ENCODE measurements at places on chromosomes 5 and 9.

DNA sequence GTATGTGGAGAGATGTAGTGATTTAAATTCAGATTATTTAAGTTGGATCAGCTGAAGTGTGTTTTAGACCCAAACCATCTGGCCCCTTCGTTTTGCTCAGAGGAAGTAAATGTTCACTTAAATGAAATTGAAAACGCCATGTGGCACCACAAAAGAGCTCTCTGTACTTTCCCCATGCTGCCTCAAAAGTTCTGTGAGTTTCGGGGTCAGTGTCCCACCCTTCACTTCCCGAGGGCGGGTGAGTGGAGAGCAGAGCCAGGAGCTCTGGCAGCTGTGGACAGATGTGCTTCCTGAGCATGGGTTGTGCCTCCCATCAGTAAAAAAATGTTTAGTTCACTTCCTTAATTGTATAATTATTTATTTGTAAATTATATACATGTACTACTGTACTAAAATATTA lies 48.4 kb downstream of the PSD2 start:
- no peak for DNase-seq

GRCh38 chr5:37435261-37435660 lies 56.1 kb downstream of the WDR70 start:
- no peak for DNase-seq

- DNase-seq, result no peak
Measured at GRCh38 chr5:14250084-14250695, 107.0 kb downstream of the TRIO start.

- DNase-seq, result peak; percentile 25
Measured at GRCh38 chr9:86098824-86099700, at the start of gene GOLM1. TSS of gene GOLM1 (minus strand) at chr9:86099558. CDS start at chr9:86079320, 20,238 bp downstream.

DNA sequence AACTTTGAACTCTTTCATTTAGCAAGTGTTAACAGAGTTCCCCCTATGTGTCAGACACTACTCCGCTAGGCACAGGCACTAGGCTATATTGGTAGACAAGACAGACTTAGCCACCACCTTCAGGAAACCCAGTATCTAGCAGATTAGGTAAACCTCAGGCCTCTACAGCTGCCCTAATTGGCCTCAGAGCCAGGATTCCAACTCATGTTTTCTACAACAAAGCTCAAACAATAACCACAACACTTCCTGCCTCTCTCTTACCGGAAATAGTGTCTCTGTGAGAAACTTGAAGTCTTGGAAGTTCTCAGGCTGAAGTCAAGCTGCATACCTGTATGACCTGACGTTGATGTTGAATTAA lies 116.6 kb upstream of the SLC44A1 start:
- no peak for DNase-seq

- DNase-seq, result no peak
Measured at GRCh38 chr5:150109921-150110320, 23.6 kb upstream of the CSF1R start.

DNA sequence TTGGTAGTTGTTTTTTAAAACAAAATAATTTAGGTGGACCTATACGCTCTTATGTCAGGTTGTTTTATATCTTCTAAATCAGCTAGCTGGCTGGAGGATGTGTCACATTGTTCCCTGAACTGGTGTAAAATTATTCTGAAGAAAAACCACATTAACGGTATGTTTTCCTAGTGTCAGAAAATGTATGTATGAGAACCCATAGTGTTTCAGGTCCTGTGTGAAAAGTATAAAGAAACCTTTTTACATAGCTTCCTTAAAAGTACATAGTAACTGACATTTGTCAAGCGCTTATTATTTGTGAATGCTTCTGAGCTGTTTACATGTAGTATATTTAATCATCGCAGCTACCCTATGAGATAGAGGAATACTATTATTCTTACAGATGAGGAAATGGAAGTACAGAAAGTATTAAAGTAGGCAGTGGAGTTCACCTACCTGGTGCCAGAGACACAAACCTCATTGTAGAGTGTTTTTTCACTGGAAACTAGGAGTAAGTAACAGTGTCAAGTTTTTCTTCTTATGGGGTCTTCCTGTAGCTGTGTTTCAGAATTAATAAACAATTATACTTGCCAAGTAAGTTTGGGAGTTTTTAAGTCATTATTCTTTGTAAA lies 10.4 kb upstream of the FAM120AOS start:
- no peak for DNase-seq

DNA sequence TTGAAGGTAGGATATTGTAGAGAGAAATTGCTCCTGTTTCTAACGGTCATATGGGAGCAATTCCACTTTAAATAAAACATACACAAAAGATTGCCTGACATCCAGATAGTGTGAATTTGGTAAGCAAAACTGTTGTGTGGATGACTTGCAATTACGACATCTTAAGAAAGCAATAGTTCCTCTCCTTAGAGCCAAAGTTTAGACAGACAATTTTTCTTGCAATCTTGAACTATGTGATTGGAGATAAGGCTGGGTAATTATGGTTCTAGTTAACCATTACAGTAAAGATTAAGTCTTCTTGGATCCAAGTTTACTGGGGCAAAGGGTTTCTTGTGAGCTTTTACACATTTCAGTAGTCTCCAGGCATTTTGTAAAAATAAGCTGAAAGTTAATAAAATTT lies 1080.6 kb upstream of the CDH6 start:
- no peak for DNase-seq

- no peak for DNase-seq
Measured at GRCh38 chr5:62473209-62473608, 60.6 kb downstream of the IPO11 start.

- DNase-seq, result peak; percentile 84
Measured at GRCh38 chr5:175534070-175534932, 55.9 kb downstream of the SFXN1 start.

DNA sequence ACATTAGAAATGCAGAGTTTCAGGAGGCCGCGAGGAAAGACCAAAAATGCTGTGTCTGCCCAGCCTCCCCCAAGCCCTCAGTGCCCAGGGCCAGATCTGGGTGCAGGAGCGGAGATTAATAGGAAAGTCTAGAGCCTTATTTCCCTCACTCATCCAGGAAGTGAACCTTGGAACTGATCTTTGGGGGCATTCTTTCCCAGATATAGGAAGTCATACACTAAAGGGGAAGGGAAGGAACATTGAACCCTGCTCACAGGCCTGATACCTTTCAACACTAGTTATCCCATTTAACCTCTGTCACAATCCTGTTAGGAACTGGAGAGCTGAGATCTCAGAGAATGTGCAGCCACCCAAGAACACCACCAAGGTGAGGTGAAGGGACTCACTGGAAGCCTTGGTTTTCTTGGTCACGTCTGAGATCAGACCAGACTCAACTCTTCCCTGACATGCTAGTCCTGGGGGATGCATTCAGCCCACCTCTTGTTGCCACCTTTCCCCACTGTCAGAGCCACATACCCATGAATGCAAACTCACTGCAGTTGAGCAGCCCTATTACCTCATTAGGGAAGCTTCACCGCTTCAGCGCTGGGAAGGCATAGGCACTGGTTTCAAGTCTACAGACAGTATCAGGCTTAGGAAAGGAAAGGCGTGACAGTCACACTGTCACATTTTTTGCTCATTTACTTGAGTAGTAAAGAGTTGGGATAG lies 95.0 kb downstream of the KIAA1958 start:
- DNase-seq, result no peak

DNA sequence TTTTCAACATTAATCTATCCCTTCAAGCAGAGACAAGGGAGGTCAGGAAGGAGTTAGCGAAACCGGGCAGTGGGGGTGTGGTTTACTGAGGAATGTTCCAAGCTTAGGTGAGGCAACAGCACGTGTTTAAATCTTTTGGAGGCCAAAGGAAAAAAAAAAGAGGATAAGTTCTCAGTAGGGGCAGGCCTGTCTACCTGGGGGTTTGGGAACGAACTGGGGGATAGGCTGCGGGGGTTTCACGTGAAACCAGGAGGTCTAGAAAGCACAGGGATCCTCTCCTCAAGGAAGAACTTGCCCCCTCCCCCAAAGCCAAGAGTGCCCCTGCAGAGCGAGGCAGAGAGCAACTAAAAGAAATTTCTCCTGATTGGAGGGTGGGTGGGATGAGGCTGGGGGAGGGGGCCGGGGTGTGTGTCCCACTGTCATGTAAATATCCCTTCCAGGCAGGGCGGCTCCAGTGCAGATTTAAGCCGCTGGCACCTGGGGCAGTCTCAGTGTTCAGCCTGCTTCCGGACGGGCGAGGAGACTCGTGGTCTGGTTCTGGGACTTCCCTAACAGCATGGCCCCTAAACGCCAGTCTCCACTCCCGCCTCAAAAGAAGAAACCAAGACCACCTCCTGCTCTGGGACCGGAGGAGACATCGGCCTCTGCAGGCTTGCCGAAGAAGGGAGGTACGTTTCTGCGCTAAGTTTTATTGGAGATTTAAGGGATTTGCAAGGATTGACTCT lies 5.5 kb upstream of the SET start:
- DNase-seq, result no peak

GRCh38 chr5:138647261-138647788 lies 72.1 kb upstream of the HSPA9 start:
- DNase-seq, result no peak

DNA sequence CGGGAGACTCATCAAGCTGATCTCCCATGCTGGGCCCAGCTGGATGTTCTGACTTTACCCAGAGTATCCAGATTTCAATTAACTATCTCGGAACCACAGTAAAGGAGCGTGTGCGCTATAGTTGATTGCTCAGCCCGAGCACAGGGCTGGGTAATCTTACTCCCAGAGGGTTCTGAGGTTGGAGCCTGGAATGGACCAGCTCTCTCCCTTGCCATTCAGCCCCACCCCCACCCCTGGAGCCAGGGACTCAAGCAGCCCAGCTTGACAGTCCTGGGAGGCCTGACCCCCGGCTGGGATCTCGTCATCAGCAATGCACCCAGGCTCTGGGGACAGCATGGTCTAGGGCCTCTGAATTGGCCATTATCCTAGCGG lies 23.7 kb upstream of the PTGES start:
- no peak for DNase-seq

- no peak for DNase-seq
Measured at GRCh38 chr9:94794476-94795167, 68.1 kb downstream of the AOPEP start.

Data from stimulated activated CD4-positive, alpha-beta T cell treated with anti-CD3 and anti-CD28 coated beads, Interleukin-15, amount 100 ng/mL, for 48 hours (primary cell).